ENCODE measurements at places on chromosomes 12 and 14. TPM values are rescaled to one million over a fixed set of nuclear protein-coding genes. Genes with fewer than 3 reads are reported as not detected.

- DNase-seq = peak; percentile 69
These were observed 13.9 kb upstream of the LRTM2 start for GRCh38 chr12:1806301-1807086.

DNA sequence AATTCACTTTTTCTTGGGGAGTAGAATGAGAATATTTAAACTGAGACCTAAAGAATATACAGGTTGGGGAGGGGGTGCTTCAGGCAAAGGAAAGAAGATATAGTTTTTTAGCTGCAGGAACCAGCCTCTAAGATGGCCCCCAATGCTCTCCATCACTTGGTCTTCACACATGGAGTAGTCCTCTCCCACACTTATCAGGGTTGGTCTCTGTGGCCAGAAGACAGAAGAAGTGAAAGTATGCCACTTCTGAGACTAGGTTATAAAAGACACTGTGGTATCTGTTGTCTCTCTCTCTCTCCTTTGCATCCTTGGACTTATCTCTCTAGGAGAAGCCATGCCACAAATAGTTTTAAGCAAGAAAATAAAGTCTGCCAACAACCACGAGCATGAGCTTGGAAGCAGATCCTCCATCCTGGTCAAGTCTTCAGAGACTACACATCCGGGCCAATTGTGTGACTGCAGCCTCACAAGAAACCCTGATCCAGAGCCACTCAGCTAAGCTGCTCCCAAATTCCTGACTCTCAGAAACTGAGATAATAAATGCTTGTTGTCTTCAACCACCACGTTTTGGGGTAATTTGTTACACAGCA lies 18.0 kb downstream of the PUS7L start:
- no peak for DNase-seq

- no peak for DNase-seq
These were observed 6.3 kb upstream of the MLXIP start for GRCh38 chr12:122072031-122072970.

DNA sequence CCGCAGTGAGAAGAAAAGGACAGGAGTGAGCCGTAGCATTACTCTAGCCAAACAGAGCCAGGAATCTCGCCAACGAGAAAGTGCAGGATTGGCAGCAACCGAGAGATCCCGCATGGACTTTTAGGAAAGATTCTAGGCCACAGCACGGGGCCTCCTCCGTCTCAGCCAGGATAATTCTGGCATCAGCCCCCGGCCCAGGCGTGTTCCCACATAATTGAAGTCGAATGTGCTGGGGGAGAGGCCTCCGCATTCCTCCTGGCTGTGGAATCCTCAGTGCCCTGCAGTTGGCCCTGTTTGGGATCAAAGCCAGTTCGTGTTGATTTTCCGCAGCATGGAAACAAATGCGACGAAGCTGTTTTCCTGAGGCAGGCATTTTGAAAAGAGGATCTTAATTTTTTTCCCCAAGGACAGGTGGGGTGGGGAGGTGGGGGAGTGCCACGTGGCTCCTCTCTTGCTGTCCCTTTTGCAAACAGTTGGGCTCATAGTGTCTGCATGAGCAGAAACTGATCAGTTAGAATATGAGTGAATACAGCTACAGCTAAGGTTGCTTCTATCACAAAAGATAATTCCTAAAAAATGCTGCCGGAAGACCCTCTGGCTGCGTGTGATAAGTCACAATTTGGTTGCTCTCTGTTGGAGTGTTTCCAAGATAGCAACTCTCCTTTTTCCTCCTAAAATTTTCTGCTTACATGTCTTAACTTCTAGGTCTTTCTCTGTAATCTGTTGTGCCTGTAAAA lies 37.3 kb upstream of the ATXN2 start:
- DNase-seq = peak; percentile 75

DNA sequence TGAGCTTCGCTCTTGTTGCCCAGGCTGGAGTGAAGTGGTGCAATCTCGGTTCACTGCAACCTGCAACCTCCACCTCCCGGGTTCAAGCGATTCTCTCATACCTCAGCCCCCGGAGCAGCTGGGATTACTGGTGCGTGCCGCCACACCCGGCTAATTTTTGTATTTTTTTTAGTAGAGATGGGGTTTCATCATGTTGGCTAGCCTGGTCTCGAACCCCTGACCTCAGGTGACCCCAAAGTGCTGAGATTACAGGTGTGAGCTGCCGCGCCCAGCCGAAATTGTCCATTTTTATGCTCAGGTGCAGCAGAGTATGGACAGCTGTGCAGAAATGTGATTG lies 19.2 kb upstream of the CYP46A1 start:
- no peak for DNase-seq

Gene GNB3
- 9.7 TPM for total RNA-seq

DNA sequence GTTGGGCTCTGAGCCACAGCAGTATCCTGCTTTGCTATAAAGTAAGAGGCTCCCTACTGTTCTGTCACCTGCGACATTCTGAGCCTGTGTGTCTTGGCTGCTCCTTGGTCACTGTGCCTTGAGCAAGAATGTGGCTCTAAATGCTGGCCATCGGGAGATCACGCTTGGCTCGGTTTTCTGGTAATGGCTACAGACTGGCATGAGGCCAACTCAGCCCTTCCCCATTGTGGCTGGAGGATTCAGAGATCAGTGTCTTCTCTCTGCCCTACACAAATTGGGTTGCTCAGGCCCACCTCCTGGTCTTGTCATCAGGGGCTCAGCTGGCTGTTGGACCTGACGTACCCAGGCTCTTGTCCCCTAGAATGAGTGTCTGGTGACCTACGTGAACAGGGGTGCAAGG lies 94.5 kb downstream of the PLXNC1 start:
- no peak for DNase-seq

DNA sequence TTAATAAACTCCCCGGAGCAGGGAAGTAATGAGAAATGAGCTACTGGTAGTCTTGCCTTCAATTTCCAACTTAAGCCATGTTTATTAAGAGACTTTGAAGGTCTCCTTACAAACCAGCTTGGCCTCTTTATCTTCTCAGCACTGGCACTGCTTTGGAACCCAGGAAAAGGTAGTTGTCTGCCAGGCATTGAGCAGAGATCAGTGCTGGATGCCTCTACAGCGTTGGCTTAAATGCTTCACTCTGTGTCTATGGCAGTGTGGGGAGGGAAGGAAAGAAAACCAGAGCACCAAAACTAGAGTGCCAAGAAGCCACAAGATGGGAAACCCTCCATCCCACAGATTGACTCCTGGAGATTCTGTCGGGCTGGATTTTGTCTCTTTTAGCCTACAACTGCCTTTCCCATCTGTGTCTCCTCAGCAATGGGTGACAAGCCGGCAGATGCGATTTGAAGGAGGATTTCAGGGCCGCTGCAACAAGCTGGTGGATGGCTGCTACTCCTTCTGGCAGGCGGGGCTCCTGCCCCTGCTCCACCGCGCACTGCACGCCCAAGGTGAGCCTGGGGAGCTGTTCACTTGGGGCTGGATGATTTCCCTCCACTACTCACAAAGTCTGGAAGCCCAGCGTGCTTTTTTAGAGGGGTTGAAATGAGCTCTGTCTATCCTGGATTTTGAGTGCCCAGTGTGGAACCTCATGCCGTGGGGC lies 57.3 kb downstream of the FNTB start:
- no peak for DNase-seq

DNA sequence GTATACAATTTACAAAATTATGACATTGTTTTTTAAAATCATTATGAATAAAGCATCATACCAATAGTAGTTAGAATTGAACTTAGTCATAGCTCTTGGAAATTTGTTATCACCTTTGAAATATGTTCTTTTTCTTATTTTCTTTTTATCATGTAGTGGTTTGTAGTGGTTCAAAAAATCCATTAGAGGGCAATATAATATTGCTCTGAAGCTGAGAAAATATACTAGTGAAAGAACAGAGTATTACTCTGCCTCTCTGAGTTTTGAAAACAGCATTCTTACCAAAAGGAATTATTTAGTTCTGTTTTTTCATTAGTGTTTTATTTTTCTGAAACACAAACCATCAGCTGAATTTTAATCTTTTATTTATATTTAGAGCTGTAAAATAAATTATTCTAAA lies 76.2 kb downstream of the PDZRN4 start:
- no peak for DNase-seq

- no peak for DNase-seq
These were observed 33.7 kb downstream of the NRDE2 start for GRCh38 chr14:90297876-90298629.

Gene NFATC4
- total RNA-seq = 13.3 TPM

DNA sequence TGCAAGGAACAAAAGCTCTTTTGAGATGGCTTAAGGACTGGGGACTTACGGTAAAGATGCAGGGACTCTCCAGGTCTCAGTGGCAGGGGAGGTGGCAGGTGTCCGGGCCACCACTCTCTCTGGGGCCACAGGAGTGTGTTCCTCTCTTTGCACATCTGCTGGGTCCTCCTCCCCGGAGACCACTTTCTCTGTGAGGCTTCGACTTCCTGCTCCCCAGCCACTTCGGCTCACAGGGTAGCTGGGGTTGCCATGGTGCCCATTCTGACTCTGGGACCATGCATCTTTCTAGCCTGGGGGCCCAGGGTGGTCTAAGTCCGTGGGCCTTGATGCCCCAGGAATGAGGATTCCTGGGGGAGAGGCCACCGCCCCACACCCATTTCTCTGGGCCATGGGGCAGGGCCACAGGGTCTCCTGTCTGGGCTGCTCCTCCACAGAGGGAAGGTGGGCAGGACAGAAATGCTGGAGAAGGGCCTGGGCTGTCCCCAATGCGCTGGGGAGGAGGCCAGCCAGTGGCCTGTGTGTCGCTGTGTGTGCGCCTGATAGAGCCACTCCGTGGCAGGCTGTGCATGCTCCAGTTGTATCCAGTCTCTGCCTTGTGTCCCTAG lies 38.5 kb downstream of the CCDC92 start:
- DNase-seq = no peak

GRCh38 chr12:124492879-124493808 lies 74.3 kb downstream of the NCOR2 start:
- DNase-seq = no peak

DNA sequence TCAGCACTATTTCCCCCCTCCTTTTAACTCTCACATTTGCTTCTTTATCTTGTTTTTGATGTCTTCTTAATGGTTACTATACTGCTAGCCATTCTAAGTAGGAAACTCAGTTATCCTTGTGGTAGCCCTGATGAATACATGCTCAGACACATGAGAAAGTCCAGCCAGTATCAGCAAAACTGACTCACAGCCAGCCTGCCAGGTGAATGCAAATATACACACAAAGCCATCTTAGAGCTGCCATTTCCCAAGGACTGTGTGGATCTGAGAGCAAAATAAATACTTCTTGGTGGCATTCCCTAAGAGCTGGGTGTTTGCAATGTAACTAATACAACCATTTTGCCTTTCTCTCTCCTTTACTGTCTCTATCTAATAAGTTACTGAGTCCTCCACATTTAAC lies 455.2 kb downstream of the CCER1 start:
- DNase-seq = no peak

Gene ZDHHC22
- not detected for total RNA-seq

- DNase-seq = no peak
These were observed 48.4 kb upstream of the NID2 start for GRCh38 chr14:52117111-52117832.

Gene STON2
- 5.7 TPM for total RNA-seq

Gene ARHGEF25
- total RNA-seq = 15.0 TPM

DNA sequence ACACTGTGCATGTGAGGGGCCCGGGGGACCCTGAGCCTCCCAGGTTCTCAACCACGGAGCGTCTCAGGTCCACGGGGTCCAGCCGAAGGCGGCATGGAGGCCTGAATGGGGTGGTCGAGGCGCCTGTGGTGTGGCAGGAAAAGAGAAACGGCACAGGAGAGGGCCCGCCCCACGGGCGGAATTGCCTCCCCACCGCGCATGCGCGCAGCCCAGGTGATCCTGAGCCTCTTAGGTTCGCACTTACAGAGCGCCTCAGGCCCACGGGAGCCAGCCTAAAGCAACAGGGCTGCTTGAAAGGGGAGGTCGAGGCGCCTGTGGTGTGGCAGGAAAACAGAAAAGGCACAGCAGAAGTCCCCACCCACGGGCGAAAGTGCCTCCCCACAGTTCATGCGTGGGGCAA lies 311.0 kb downstream of the ALG10 start:
- DNase-seq = no peak

Gene STXBP6
- total RNA-seq = 13.9 TPM

DNA sequence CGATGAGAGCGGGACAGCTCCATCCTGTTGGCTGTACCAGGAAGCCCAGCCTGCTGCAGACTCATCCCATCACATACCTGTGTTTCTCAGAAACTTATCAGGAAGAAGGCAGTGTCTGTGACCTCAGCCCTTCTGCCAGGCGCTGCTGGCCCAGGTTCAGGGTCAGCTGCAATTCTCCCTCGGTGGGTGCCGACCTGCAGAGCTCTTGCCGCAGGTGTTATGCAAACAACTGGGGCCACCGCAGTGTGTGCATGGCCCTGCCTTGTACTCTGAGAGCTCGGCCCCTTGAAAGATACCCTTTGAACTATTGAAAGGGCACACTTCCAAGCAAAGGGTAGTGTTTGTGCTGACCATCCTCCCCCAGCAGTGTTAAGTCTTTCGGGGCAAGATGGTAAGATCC lies 322.2 kb upstream of the DIO3 start:
- DNase-seq = no peak

Gene ACRBP
- total RNA-seq = 1.6 TPM

GRCh38 chr12:66050610-66051009 lies 79.9 kb downstream of the LLPH start:
- no peak for DNase-seq

- DNase-seq = no peak
These were observed at the start of gene MIA2 for GRCh38 chr14:39233680-39234326. Gene MIA2 (plus strand): TSS chr14:39233915. CDS start chr14:39234115, 200 bp downstream.

- DNase-seq = no peak
These were observed 699 bp upstream of the CD69 start for GRCh38 chr12:9761419-9761781.

DNA sequence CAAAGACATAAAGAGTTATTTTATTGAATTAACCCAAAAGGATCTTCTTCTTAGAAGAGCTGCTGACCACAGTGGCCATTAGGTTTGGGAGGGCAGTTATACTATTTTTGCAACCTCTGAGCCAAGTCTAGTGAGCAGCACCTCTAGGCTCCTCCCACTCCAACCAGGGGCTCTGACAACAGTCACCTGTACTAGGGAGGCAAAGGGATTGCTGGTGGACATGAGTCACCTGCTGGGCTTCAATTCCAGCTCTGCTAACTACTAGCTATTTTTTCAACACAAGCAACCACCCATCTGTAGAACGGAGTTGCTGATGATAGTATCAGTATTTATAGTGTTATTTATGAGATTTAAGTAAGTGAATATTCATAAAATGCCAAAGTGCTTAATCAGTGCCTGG lies 166.0 kb downstream of the KLHL28 start:
- DNase-seq = no peak

Gene RTL1
- total RNA-seq = not detected

DNA sequence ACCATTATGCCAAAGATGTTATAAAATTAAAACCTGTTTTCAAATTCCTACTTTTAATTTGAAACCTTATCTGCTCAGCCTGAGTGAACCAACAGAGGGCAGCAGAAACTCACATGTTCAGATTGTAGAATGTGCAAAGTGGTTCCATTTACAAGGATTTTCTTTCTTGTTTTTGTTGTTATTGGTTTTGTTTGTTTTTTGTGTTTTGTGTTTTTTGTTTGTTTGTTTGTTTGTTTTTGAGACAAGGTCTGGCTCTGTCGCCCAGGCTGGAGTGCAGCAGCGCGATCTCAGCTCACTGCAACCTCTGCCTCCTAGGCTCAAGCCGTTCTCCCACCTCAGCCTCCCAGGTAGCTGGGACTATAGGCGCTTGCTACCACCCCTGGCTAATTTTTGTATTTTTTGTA lies 22.8 kb upstream of the GARIN2 start:
- no peak for DNase-seq

Gene STYK1
- total RNA-seq = 0.16 TPM
